ENCODE measurements at places on chromosomes 6 and 20.

DNA sequence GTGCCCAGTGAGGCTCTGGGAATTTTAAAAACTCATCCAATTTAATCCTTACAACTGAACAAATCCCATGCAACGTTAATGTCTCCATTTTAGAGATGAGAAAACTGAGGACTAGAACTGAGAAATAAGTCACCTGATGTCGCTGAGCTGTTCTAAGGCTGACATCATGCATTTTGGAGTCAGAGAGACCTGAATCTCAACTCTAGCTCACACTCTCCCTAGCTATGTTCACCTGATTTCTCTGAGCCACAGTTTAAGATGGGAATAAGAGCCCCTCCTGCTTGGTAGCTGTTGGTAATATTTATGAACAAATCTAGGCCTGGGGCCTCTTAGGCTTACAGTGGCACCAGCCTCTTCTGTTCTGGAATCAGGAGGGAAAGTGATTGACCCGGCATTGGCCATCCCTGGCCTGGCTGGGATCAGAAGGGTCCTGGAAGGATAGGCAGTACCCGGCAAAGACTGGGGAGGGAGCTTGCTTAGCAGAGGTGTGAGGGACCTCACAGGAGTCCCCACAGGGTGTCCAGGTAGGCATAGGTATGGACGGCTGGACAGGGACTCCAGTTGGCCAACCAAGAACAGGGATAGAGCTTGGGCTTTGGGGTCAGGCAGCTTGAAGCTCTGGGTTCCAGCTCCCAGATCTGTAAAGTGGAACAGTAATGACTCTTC, 18.8 kb upstream of the CSNK2A1 start:
- no peak for DNase-seq

GRCh38 chr6:91569071-91569470, 982.2 kb upstream of the MAP3K7 start:
- DNase-seq: no peak

DNA sequence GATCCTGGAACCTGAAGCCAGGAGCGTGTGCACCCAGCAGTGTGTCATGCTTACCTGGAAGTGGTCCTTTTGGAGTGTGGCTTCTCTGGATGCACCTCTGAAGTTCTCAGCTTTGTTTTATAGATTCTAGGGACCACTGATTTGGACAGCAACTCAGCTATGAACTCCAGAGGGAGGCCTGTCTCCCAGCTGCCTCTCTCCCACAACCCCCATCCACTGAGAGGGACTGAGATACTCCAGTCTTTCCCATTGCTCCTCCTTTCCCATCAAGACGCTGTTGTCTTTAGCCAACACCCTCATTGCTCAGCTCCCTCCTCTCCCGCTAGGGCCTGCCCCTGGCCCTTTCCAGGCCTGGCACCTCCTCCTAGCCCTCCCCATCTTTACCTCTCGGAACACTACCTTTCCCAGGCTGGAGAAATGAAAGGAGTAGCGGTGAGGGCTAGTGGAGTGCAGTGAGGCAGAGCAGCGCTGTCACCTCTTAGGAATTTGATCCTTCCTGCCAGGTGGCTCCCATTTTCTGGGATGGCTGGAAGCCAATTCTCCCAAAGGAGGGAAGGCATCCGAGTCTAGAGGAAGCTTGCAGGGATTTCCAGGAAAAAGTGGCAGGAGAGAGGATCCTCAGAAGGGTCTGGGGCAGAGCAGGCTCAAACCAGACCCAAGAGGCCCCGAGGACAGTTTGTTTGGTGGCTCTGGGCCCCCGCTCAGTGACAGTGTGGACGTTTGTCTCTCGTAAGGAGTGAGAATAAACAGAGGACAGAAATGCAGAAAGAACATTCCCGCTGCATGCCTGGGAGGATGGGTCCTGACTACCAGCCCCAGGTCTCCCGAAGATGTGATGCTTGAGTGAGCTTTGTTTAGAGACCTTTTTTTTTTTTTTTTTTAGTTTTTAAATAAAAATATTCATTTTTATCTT, at the start of gene LRRN4:
Gene LRRN4 (minus strand): TSS at position 285 of the 913 bp plus-strand sequence. CDS start 1,261 bp downstream, outside the sequence.
- no peak for DNase-seq

GRCh38 chr6:44624226-44624625, 236.7 kb downstream of the CDC5L start:
- no peak for DNase-seq

GRCh38 chr6:83183082-83183828, 9.8 kb downstream of the PGM3 start:
- DNase-seq: no peak

DNA sequence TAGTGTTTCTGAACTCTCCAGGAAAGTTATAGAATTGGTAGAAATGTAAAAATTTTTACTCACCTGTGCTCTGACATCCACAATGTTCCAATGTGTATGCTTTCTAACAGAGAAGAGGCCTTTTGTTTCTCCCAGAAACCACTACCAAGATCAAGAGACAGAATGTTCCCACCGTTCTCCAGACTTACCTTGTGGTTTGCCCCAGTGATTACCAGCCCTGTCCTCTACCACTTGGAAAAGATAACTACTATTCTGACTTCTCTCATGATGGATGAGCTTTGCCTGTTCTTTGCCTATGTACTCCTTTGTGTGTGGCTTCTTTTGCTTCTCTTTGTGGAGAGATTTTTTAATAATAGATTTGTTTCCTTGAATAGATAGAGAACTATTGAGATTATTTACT, 173.0 kb upstream of the SCGN start:
- no peak for DNase-seq

GRCh38 chr20:59783641-59784010, 149.8 kb downstream of the SYCP2 start:
- DNase-seq: no peak

GRCh38 chr6:19838442-19839236, 1.5 kb downstream of the ID4 start:
- no peak for DNase-seq

DNA sequence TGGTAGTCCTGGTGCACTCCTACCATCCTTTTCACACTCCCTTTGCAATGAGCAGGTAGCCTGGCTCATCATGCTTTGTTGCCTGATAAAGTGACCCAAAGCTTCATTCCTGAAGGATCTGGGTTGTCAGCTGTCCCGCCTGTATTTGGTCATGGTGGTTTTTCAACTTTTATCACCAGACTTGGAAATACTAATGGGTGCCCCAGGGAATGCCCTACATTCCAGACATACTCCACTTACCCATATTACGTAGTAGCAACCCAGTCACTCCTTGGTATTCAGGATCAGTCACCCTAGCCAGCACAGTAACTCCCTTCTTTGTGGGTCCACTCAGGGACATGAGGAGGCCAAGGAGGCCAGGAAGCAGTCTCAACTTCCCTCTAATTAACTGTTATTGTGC, 199.2 kb downstream of the MAFB start:
- DNase-seq: no peak

DNA sequence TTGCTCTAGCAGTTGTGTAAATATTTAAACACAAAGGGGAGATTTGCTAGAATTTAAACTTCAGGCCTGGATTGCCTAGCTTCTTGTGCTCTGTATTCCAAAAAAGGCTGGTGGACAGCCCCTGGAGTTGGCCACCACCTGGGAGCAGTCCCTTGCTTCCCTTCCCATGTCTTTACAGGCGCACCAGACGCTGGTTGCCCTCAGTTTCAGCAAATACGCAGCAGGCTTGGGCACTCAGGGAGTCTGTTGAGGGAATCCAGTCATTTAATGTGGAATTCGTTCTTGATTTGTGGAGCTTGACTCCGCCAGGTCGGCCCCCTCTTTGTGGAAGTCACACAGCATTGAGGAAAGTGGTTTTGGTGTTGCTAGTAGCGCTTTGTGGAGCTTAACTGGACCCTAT, 156.8 kb downstream of the DTNBP1 start:
- DNase-seq: no peak

- DNase-seq: no peak
Measured at GRCh38 chr6:148080315-148080714, 262.3 kb upstream of the SASH1 start.

- no peak for DNase-seq
Measured at GRCh38 chr6:131023834-131024504, 39.1 kb downstream of the EPB41L2 start.

GRCh38 chr6:46849361-46849690, 56.1 kb downstream of the MEP1A start:
- no peak for DNase-seq

DNA sequence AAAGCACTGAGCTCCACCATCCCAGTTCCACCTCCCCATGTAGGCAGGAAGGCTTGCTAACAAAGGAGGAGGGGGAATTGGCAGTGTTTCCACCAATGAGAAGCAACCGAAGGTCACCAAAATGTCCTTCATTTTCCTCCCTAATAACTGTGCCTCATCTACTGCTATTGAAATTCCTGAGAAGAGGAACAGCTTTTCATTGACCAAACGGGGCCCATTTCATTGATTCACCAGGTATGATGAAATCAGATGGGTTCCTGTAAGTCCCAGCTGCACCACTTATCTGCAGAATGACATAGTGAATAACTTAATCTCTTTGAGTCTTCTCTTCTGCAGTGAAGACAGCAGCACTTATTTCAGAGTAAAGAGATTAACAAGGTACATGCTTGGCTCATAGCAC, 17.3 kb downstream of the TREM1 start:
- DNase-seq: no peak

DNA sequence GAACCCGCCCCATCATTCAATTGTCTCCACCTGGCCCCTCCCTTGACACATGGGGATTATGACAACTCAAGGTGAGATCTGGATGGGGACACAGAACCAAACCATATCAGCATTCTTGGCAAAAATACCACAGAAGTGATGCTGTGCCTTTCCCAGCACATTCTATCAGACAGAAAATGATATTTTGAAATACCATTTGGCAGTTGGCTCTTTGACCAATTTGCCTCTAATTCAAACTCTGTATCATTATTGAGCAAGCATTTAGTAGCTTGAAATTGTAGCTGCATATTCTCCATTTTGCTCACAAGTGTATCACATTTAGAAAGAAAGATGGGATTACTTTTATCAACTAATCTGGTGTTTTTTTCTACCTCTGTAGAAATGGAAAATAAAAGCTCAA, 64.0 kb downstream of the PLCB1 start:
- DNase-seq: no peak

DNA sequence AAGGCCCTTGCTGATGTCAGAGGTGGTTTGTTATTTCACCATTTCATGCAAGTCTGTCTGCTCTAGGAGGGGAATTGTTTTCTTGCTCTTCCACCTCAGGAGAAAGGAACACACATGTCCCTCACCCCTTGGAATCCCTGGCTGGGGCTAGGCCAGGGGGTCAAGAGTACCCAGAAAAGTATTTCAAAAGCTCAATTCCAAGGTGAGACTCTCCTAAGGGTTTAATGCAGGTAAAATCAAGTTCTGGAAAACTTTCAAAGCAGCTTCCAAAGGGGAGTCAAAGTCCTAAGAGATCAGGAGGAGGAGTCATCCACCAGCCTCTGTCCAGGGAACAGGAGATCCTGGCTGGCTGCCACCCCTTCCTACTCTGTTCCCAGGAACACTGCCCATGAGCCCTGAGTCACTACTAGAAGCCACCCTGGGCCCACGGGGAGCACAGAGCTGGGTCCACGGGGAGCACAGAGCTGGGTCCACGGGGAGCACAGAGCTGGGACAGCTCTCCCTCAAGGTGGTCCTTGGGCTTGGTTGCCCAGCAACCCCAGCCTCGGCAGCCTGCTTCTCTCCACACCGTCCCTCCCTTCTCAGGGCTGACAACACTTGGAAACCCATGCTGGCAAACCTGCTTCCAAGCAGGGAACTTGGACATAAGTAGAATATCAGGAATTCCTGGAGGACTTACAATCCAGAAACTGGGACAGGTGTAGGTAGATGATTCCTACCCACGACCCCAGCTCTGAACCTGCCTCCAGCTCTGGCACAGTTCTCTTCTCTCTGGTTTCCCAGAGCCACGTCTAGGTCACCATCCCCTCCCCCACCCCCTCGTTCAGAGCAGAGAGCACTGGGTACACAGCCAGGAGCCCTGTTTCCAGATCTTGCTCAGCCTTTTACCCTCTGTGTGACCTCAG, 35.3 kb upstream of the CDKN1A start:
- DNase-seq: no peak

- no peak for DNase-seq
Measured at GRCh38 chr6:82259389-82259788, 11.8 kb upstream of the IBTK start.

GRCh38 chr6:6834356-6835222, 246.1 kb downstream of the LY86 start:
- no peak for DNase-seq

GRCh38 chr6:82249381-82250253, 2.1 kb upstream of the IBTK start:
- no peak for DNase-seq

Measured in MM.1S (cell line).